ENCODE measurements at places on chromosomes 4 and X.

DNA sequence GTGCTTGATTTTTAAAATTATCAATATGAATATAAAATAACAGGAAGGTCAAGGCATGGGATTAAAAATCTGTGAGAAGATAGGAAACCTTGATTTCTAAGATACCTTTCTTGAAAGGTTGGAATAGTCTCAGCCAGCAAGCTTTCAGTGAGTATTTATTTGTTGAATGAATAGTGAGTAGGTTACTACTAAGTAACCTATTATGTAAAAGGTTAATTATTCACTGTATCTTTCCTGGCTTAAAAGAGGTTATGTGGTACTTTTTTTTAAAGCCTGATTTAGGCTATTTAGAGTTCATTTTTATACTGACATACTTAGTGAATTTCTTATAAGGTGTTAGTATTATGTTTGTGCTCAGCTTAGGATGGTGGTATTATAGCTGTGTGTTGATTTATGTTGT is 123.5 kb downstream of the PTPN13 start:
- DNase-seq = no peak

- no peak for DNase-seq
These were observed 25.5 kb downstream of the VEGFC start for GRCh38 chr4:176767183-176767582.

- DNase-seq = peak; percentile 13
These were observed 208.7 kb downstream of the SOWAHB start for GRCh38 chr4:76689145-76689817.

DNA sequence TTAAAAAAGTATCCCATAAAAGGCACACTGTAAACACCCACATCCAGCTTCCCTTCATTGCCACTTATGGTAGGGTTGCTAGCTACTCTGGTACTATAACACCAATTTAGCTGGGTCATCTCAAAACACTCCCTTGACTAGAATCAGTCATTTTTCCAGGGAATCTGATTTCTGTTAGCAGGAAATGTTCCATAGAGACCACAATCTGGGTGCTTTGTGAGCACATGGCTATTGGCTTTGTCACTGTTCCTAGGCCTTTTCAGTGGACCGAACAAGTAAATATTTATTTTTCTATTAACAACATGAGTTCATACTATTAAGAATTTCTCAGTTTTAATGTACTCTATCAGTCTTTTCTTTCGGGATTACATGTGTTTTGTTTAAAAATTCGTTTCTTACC is 404.7 kb upstream of the GNPDA2 start:
- DNase-seq = no peak

- peak; percentile 59 for DNase-seq
These were observed 84.6 kb downstream of the RELL1 start for GRCh38 chr4:37601531-37601930.

GRCh38 chr4:174635732-174636131 is 113.4 kb upstream of the HPGD start:
- no peak for DNase-seq

- no peak for DNase-seq
These were observed 122.0 kb downstream of the CT47B1 start for GRCh38 chrX:120753413-120754251.
